ENCODE measurements at places on chromosomes 2 and 18. TPM values are rescaled to one million over a fixed set of nuclear protein-coding genes. Genes with fewer than 3 reads are reported as not detected.

DNA sequence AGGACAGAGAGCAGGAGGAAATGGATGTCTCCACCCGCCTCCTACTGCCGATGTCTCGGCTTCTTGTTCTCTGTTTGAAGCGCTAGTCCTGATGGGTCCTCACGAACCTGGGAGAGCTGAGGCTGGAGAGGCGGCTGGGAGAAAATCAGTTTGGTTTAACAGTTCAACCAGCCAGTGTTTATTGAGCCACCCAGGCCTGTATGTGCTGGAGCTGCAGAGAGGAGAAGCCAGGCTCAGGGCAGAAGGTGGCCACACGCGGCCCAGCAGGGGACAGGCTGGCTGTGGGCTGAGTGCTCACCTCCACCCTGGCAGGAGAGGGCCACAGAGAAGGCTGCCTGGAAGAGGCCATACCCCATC is 202.1 kb downstream of the CYP26B1 start:
- no peak for DNase-seq

GRCh38 chr18:8188184-8188583 is 421.1 kb upstream of the RAB12 start:
- DNase-seq: no peak

DNA sequence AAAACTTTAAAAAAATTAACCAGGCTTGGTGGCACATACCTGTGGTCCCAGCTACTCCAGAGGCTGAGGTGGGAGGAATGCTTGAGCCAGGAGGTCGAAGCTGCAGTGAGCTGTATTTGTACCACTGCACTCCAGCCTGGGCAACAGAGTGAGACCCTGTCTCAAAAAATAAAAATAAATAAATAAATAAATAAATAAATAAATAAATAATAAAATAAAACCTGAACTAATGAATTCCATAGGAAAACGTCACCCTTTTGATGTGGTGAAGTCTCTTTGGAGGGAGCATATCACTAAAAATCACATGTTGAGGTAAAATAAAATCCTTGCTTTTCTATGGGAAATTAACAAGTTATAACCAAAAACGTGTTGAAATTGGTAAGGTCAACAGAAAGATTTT is 29.6 kb upstream of the ITGAV start:
- DNase-seq: no peak

DNA sequence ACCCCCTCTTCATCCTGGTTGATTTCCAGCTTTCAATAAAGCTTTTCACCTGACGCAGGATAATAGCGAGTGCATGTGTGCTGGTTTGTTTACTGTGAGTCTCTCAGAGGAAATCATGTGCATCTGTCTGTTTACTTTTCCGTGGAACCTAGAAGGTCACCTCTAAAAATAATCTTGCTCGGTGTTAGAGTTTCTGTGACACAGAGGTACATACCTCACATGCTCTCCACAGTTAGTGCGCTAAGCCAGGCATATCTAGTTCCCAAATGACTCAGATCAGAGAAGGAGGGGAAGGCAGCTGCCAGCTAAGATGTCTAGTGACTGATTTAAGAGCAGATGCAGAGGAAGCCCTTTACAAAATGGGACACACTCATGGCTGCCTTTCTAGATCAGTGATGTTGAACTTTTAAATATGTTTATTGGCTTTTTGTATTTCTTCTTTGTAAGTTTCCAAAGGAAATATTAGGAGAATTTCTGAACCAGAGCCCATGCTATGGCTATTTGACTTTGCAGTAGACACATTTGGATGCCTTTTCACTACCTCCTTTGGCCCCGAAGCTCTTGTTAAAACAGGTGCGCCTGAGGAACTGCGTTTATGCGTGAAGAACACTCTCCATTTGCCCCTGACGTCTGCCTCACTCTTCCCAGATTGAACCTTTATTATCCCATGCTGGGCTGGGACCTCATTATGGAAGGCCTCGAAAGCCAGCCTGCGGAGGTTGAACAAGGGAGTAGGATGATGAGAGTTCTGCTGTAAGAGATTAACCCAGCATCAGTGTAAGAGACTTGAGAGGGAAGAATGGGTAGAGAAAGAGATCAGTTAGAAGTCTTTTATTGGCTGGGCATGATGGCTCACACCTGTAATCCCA is 145.6 kb downstream of the FAM161A start:
- DNase-seq: no peak

- DNase-seq: no peak
These were observed 75.0 kb downstream of the DGKD start for GRCh38 chr2:233429175-233429897.

DNA sequence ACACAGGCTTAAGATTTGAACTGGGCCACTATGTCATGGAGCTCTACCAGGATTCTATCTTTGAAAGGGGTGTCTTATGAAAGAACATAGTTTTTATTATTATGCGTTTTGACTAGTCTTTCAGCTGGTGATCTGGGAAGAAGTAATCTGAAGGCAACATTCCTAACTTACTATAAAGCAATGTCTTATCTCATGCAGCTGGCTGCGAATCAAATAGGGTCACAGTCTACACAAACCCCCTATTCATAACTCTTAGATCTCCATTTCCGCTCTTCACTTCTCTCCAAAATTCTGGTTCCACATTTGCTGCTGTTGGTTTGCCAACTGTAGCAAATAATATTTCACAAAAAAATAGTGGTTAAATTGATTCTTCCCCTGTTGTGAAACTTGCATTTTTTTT is 813.3 kb downstream of the CNTNAP5 start:
- DNase-seq: no peak

GRCh38 chr2:128395196-128395595 is 76.5 kb upstream of the HS6ST1 start:
- DNase-seq: no peak

- DNase-seq: no peak
These were observed 58.7 kb downstream of the ASXL2 start for GRCh38 chr2:25819597-25820039.

DNA sequence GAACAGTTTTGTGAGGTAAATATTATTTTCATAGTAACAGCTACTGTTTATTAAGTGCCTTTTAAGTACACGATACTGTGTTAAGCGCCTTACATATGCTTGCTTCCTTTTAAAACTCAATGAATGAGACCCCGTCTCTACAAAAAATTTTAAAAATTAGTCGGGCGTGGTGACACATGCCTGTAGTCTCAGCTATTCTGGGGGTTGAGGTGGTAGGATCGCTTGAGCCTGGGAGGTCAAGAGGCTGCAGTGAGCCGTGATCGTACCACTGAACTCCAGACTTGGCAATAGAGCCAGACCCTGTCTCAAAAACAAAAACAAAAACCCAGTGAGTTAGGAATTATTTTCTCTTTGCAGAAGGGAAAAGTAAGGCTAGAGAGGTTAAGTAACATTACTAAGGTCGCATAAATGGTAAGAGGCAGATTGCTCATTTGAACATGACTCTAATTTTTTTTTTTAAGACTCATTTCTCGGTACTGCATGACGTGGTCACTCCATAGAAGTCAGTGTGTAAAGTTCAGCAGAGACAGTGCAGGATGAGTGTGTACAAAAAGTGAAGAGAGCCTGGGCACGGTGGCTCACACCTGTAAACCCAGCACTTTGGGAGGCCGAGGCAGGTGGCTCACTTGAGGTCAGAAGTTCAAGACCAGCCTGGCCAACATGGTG is 1.1 kb downstream of the METAP1D start:
- DNase-seq: no peak

TMEM247 gene
- not detected for total RNA-seq

DNA sequence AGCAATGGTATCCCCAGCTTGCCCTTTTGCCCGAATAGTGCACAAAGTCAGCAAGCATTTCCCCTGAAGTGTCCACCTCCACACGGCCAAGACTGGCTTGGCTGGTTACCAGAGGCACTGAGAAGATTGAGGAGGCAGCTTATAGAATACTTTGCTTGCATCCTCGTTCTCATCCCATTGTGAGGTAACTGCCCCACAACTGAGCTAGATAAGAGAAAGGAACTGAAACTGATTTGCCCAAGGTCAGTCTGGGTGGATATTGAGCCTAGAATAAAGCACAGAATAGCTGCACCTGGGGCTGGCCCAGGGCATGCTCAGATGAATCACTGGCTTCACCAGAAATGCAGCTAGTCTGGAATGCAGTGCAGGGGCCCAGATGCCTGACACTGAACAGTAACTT is 32.7 kb upstream of the MAP4K3 start:
- no peak for DNase-seq

DNA sequence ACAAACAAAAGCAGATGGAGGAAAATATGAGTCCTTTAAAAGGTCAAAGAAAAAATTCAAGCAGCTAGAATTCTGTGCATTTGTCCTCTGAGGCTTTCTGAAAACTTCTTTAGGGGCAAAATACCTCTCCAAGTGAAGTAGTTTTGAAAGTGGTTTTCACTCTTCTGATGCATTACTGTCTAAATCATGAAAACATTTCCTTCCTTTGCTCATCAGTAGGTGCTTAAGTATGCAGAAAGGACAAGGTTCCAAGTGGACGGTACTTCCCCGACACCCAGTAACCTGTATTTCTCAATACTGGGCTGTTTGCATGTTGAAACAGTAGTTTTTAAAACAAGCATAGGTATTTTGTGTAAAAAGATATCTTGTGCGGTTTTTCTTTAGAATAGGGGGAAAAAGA is 189.1 kb upstream of the ERBB4 start:
- DNase-seq: no peak

SLC66A3 gene
- total RNA-seq: 42.5 TPM

DNAH7 gene
- under 0.01 TPM for total RNA-seq

- no peak for DNase-seq
These were observed 148.9 kb upstream of the EPAS1 start for GRCh38 chr2:46148369-46148736.

DNA sequence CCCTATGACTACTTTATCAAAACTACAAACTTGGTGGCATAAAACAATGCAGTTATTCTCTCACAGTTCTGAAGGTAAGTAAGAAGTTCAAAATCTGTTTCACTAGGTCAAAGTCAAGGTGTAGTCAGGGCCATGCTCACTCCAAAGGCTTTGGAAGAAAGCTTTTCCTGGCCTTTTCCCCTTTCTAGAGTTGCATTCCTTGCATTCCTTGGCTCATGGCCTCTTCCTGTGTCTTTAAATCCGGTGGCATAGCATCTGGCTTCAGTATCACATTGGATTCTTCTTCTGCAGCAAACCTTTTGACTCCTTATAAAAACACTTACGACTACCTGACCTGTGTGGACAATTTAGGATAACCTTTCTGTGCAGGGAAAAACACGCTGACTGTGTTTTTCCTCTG is 543.5 kb upstream of the HNMT start:
- no peak for DNase-seq

DNA sequence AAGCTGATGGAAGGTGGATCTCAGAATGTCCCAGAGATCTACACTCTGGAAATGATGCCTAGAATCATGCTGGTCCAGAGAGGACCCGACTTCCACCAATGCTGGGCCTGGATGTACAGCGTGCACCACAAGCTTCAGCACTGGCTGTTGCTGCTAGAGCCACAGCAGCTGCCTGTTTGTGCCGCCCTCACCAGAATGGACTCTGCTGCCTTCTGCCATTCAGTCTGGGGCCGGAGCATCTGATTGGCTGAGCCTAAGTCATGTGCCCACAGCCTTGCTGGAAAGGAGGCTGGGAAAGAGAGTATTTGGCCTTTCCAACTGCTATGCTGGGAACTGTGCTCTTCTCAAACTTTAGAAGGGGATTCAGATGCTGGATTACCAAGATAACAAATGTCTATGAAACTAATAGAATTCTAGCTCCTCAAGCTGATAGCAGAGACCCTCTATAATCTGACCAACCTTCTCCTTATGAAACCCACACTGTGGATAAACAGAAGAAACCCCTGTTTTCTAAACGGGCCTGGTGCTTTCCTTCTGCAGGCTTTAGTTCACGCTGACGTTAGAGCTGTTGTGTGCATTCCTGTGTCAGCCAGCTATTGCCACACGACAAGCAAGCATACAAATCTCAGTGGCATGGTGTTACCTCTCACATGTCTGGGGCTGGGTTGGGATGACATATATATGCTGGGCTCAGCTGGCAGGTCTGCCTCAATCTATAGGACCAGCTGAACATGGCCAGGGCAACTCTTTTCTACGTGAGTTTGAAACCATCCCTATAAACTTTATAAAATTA is 4.1 kb upstream of the LOXHD1 start:
- no peak for DNase-seq

DNA sequence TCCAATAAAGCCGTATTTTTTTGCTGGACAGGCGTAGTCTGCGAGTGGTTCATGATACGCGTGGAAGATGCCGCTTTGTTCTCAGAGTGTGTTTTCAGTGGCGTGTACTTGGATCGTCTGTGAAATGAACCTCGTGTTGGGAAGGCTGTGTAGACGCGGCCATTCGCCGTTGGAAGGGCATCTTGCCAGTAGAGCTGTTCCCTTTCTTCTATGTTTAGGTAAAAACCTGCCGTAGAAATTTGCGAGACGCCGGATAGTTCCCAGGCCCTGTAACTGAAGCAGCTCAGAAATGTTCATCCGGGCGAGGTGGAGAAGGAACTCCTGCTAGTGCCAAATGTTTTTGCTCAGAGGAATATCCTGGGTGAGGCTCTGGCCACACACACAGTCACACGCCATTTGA is 133.6 kb downstream of the NFATC1 start:
- DNase-seq: no peak
